NCI-H1694 treated with DMSO at 0.1 percent for 48 hours (cell line): ENCODE measurements at places on chromosomes 3 and 15.

- peak; percentile 9 for DNase-seq
These were observed 109.7 kb upstream of the GALNT15 start for GRCh38 chr3:16064642-16065414.

DNA sequence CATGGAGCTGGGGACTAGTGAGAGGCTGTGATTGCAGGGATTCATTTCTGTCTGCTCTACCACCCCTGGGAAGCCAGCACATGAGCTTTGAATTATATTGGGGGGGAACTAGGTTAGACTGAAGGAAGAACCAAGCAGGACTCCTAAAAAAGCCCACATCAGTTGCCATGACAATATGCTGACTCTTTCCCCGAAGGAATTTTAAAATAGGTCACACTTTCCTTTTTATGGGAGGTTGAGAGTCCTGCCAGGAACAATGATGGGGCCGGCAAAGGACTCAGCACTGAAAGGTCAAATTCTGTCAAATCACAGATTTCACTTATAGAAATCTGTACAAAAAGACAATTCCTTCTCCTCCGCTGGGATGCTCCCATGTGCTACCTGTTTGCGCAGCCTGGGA, 130.8 kb downstream of the ZNF621 start:
- no peak for DNase-seq

DNA sequence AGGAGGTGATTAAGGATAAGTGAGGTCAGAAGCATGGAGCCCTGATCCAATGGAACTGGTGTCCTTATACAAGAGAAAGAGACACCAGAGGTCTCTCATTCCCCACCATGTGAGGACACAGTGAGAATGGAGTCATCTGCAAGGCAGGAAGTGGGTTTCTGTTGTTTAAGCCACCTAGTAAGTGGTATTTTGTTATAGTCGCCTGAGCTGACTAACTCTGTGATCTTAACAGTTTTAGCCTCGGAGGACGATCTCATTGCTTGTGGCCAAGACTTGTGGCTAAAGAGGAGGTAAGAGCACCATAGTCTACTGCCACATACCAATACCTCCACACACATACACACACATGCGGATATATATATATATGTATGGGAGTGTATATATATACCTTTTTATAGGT, 73.8 kb downstream of the MCTP2 start:
- no peak for DNase-seq

- DNase-seq = no peak
These were observed 75.1 kb downstream of the FOXB1 start for GRCh38 chr15:60079210-60079609.

- DNase-seq = no peak
These were observed 36.3 kb upstream of the GOLGA8J start for GRCh38 chr15:30046430-30046829.

DNA sequence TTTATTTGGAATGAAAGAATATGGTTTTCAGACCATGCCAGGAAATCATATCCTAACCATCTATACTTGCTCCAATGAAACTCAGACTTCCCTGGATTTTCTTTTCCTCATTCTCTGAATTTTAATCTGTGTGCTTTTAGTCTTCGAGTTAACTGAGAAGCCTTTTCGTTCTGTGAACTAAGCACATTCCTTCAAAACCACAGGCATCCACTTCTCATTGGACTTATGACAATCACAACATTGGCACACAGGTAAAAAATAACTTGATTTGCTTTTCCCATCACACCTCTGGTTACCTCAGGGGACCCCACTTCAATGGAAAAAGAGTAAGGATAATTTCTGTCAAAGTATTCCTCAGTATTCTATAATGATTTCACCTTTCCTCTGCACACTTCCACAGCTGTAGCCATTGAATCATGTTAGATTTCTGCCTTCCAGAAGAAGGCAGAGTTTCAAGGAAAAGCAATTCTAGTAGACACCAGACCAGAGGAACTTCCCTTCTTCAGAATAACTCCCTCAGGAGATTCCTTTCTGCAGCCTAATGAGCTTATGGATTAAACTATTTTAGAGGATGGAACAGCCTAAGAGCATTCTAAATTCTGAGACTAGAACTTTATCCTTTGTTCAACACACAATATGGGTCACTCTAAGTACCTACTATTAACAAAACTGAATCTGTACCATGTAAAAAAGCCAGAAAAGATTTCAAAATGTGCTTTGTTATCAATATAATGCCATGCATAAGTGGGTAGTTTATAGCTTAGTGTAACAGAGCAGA, 15.9 kb downstream of the COMMD2 start:
- no peak for DNase-seq

GRCh38 chr3:127036209-127037020, 53.5 kb downstream of the PLXNA1 start:
- DNase-seq = no peak

- DNase-seq = no peak
These were observed 66.4 kb downstream of the B3GALNT1 start for GRCh38 chr3:161038725-161039124.

DNA sequence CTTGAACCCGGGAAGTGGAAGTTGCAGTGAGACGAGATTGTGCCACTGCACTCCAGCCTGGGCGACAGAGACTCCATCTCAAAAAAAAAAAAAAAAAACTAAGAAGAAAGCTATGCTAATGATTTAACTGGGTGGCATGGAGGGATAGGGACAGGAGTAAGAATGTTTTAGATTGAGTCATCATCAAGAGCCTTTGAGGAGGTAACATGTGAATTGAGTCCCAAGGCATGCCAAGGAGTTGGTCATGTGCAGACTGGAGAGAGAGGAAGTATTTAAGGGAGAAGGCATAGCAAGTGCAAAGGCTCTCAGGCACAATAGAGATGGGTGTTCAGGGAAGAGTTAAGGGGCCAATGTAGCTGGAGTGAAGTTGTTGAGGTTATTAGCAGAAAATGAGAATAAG, 9.1 kb downstream of the BNC1 start:
- no peak for DNase-seq

DNA sequence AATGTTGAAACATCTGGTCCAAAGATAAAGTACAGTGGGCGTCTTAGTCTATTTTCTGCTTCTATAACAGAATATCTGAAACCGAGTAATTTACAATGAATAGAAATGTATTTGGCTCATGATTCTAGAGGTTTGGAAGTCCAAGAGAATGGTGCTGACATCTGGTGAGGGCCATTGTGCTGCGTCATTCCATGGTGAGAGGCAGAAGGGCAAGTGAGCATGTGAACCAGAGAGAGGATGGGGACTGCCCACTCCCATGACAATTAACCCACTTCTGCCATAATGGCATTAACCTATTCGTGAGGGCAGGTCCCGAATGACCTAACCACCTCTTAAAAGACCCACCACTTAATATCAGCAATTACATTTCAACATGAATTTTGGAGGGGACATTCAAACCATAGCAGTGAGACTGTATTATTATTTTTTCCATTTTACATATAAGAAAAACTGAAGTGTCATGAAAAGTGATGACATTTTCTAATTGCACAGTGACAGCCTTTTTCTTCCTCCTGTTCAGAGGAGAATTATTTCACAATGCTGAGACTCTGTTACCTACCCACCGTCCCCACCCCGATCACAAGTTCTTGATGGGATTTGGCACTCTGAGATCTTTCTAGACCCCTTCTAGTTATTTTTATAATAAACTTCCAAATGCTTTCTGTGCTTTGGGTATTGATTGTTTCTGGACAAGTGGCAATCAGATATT, 238.8 kb downstream of the RPLP1 start:
- DNase-seq = no peak

- no peak for DNase-seq
These were observed 58.0 kb downstream of the ABTB1 start for GRCh38 chr3:127730666-127731295.

GRCh38 chr15:73964736-73965093, 27.4 kb downstream of the STOML1 start:
- peak; percentile 37 for DNase-seq

DNA sequence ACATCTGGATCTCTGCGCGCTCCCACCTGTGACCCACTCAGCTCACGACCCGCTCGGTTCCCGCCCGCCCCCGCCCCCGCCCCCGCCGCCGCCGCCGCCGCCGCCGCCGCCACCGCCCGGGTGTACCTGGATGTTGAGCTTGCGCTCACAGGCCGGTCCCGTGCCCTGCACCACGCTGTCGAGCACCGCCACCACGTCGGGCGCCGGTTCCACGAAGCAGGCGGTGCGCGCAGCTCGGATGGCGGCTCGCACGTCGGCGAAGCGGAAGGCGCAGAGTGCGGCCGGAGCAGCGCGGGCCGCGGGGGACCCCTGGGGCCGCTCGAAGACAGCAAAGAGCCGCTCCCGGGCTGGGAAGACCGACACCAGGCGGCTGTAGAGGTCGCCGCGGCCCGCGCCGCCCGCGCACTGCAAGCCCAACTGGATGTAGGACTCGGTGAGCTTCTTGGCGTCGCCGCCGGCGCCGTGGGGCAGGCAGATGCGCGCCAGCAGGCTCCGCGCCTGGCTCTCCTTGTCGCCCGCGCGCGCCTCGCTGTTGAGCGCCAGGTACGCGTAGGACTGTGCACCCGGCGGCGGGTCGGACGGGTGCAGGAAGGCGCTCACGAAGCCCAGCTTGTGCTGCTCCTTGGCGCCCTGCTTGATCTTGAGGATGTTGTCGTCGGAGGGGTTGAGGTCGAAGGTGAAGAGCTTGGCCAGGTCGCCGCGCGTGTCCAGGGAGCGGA, 1.1 kb downstream of the PLXND1 start:
- DNase-seq = peak; percentile 48

DNA sequence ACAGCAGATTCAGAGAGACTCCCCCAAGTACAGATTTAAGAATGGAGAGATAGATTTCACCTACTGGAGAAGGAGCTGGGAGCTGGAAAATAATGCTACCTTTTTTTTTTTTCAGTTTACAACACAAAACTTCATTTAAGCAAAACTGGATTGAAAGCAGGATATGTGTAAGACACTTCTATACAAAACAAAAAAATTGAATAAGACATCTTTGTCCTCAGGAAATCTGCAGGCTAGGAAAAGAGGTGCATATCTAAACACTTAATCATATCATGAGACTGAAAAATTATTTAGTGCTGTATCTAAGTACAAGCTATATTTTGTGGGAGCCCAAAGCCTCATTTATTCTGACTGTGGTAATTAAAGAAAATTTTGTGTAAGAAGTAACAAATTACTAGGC, 516.1 kb downstream of the ZIC1 start:
- no peak for DNase-seq

- DNase-seq = peak; percentile 1
These were observed 636 bp upstream of the EIF1B start for GRCh38 chr3:40308725-40309417.

DNA sequence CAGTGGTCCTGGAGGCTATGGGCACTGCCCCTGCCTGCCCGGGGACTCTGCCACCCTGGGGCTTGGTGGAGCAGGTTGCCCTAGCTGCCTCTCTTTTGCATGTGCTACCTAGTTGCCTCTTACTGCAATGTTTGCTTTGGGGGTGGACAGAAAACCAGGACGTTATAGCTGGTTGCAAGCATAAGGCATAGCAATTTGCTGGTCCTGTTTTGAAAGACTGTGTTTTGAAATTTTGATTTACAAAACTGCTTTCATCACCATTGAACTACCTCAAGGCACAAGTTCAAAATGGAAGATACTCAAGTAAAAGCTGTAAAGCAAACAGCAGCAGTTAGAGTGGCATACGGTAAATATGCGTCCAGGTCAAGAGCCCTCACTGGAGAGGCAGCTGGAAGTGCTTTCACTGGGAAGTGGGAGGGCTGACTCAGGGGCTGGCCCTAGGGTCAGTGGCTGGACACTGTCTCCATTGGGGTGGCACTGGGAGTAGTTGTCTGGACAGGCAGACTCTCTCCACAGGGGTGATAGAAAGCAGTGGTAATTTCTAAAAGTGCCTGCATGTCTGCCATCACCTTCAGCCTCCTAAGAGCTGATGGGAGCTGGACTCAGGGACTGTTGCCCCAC, 138.1 kb downstream of the CHDH start:
- no peak for DNase-seq

- DNase-seq = no peak
These were observed 8.0 kb upstream of the AP2M1 start for GRCh38 chr3:184166671-184167070.

- no peak for DNase-seq
These were observed 27.9 kb upstream of the SV2B start for GRCh38 chr15:91072161-91072560.

GRCh38 chr3:186532598-186533072, 11.5 kb downstream of the CRYGS start:
- no peak for DNase-seq

DNA sequence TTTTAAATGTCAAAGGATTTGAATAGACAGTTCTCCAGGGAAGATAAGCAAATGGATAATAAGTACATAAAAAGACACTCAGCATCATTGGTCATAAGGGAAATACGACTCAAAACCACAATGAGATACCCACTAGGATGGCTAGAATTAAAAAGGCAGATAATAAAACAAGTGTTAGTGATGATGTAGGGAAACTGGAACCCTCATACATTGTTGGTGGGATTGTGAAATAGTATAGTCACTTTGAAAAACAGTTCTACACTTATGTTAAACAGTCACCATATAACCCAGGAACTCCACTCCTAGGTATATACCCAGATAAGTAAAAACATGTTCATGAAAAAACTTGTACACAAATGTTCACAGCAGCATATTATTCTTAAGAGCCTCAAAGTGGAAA, 72.5 kb downstream of the GPR156 start:
- no peak for DNase-seq

DNA sequence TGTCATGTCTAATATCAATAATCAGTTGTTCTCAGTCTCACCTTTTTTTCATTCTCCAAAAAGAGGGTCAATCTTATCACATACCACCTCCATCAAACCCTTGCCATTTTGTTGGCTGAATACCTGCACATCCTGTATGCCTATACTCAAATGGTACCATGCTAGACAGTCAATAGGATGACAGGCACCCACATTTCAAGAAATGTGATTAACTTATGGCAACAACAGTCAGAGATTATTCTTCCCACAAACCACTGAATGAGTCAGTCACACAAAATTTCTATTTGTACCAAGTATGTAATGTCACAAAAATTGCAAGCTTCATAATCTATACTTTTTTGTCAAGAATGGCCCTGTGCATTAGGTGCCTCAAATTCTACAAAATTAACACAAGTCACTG, 5.1 kb upstream of the SLC27A2 start:
- DNase-seq = no peak

DNA sequence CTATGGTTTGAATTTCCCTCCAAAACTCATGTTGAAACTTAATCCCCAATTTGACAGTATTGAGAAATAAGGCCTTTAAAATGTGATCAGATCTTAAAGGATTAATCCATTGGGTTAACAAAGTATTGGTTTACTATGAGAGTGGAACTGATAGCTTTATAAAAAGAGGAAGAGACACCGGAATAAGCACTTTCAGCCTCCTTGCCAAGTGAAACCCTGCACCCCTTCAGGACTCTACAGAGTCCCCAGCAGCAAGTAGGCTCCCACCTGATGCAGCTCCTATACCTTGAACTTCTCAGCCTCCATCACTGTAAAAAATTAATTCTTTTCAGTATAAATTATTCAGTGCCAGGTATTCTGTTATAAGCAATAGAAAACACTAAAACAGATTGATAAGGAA, 348.3 kb downstream of the CGGBP1 start:
- DNase-seq = no peak
